NCI-H2171 treated with DMSO at 0.1 percent for 48 hours (cell line): ENCODE measurements at places on chromosomes 2 and 18.
A peak's percentile ranks its signal among the peaks of the same experiment; 100 is the strongest.

DNA sequence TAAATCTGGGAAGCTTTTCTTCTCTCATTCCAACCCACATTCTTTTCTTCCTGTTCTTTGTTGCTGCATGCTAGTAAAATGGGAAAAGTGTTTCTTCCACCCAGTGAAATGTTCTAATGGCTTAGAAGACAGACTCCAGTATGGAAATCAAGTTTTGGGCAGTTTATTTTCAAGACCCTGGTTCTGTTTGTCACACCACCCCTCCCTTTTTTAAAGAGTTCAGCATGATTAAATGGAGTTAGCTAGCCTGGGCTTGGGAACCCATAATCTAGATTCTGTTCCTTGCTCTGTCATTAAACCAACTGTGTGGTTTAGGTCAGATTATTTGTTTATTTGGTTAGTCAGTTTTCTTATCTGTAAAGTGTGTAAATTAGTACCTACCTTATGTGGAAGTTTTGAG, 151.8 kb upstream of the NT5C1B start:
- DNase-seq = no peak

- no peak for DNase-seq
Measured at GRCh38 chr2:98809878-98810587, 79.1 kb upstream of the MGAT4A start.

DNA sequence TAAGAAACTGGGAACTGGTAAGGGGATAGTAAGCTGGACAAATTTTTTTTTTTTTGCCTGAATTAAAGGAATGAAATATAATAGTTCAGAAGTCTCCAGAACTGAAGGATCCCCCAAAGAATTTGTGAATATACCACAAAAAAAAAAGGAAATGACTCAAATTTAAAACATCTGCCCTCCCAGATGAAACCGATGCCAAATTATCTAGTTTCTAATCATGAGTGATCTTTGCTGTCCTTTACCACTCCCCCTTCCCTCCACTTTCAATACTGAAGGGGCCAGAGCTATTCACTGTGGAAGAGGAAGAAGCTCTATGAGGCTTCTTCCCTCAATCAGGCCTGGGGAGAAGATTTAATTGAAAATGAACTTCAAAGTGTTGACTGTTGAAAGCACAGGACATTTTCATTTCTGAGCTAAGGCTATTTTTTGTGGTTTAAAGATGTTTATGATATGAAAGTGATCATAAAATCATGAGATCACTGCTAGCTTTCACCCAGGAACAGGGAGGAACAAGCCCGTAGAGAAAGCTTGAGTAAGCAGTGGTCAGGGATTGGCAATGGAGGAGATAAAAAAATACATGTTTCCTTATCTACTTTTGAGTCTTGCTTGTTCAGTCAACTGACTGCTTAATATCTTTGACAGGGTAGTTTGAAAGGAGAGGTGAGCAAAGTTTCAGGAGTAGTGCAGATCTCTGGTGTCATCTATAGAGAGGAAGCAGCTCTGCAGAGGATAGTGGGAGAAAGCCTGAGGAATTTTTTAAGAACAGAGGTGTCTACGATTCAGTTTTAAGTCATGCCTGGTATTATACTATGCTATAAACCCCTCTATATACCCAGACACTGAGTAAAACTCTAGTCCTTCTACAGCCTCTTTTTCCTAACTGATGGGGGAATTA, 409.5 kb upstream of the FIGN start:
- no peak for DNase-seq

DNA sequence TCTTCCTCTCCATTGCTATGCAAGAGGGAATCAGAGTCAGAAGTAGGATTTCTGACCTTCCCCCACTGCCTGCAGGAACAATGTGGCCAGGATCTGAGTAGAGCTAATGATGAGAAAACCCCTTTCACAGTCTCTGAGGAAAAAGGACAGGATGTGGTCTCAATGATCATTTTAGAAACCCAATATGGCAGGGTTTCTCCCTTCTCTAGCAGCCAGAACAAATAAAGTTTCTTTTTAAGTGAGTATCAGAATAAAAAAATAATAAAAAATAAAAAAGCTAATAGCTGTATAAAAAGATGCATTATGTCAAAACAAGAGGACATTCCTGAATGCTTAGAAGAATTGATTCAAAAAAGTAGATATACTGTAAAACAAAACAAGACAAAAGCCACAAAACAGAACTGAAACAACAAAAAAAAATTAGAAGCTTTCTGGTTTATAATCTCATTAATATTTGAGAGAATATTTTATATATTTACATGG, 1124.9 kb upstream of the ZEB2 start:
- no peak for DNase-seq

GRCh38 chr2:229884775-229885699, 36.8 kb downstream of the TRIP12 start:
- no peak for DNase-seq

DNA sequence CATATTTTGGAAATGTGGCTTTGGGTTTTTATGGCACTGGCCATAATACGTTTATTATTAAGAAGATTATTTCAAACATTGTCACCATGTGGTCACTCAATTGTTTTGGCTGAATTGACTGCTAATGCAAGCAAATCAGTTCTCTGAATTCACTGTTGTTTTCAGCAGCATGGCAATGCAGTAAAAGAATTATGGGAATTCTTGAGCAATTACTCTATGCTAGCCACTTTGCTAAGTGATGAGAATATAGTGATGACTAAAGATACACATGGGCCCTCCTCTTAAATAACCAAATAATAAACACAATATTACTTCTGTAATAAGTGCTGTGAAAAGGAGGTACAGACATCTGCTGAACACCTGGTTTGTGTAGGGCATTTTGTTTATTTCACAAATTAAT, 58.0 kb upstream of the FANCL start:
- no peak for DNase-seq

- peak; percentile 81 for DNase-seq
Measured at GRCh38 chr2:214410128-214410775, 602 bp upstream of the VWC2L start.

GRCh38 chr2:102064679-102065674, 73.2 kb downstream of the IL1R2 start:
- no peak for DNase-seq

GRCh38 chr2:207501802-207502576, 27.8 kb upstream of the CREB1 start:
- no peak for DNase-seq

GRCh38 chr2:216789081-216789480, 70.8 kb downstream of the TNP1 start:
- DNase-seq = peak; percentile 77

DNA sequence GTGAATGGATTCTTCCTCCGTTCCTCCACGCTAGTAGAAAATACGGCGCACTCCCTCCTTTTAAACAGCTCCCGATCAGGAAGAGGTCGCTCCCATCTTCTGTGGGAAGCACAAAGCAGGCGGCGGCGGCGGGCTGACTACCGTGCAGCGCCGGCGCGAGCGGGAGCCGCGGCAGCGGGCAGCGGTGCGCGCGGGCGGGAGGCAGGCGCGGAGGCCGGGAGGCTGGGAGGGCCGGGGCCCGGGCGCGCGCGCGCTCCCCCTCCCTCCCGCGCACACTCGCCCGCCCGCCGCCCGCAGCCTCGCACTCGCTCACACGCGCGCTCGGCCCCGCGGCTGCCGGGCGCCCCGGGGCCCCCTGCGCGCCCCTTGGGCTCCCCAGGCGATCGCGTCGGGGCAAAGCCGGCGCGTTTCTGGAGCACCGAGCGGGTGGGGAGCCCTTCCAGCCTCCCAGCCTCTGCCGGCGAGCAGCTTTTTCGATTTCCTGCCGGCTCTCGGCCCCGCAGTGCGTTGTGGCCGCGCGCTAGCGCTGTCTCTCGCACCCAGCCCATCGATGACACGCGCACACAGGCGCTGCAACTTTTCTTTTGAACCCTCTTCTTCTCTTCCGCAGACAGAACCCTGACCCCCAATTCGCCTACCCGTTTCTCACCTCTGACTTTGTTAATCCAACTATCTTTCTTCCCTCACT, at the start of gene SLC8A1:
TSS of gene SLC8A1 (minus strand) at position 173 of the 688 bp plus-strand sequence.
- peak; percentile 21 for DNase-seq

DNA sequence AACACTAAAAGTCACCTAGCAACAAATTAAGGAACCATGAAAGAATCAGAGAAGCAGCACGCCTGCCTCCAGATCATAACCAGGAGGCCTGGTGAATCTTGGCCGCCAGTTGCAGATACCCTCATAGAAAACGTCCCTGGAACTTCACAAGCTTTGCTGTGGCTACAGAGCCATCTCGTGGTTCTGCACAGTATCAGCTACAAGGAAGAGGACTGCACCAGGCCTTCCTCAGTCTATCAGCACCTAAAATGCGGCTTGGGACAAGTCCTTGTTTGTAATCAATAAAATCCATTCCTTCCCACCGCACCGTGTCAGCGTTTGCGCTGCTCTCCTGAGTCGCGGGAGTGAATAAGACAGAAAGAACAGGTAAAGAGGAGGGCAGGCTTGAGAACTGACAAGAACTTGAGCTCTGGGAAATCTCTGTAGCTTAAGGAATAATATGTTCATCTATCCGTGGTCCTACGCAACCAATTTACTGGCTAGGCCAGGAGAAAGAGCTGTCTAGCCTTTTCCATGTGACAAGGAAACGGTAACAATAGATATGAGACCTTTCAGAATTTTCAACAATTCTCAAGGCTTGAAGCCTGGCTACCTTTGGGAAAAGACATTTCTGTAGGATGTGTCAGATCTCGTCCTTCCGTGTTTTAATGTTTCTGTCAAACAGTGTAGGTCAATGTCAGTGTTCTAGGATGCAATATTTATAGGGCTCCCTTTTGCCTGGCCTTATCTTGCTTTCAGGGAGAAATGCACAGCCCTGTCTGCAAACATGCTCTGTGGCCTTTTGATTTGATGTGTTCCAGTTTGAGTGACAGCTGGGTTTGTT, 128.5 kb upstream of the RAB12 start:
- DNase-seq = peak; percentile 70

- DNase-seq = no peak
Measured at GRCh38 chr2:38876407-38876806, 631 bp downstream of the MORN2 start.

DNA sequence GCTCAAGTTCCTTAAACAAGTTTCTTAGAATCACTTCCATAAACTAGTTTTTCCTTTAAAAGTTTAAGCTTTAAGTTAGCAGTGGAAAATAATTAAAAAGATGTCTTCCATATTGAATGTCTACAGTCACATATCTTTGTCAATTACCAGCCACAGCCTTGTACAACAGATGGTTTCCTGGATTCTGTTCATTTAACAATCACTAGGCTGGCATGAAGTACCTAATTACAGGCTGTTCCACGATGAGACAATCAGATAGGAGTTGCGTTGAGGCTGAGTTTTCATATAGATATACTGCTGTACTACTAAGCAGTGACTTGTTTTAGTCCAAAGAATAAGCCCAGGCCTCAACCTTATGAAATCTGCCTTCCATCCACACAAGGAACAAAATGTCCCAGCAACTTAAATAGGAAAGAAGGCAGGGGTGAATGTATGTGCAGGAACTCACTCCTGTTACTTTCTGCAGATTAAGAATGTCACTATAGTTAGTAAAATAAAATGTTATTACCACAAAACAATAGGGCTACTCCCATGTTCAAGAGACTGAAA, 131.0 kb downstream of the ZAP70 start:
- peak; percentile 90 for DNase-seq

DNA sequence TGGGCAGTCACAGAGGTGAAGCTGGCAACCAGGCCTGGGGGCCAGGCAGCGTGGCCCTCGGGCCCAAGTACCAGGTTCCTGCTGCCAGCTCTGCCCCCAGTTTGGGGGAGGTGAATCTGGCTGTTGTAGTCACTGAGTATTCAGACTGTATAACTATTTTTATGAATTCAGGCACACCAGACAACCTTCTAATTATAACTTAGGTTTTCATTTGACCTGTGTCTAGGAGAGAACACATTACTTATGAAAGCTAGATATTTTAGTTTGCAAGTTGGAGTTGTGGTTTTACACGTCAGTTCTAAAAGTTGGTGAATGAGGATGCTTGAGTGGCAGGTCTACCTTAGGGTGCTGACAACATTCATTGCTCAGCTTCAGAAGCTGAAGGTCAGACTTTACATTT, 71.7 kb downstream of the LIMS1 start:
- no peak for DNase-seq

GRCh38 chr18:38930881-38931753, 1365.5 kb upstream of the CELF4 start:
- DNase-seq = no peak

DNA sequence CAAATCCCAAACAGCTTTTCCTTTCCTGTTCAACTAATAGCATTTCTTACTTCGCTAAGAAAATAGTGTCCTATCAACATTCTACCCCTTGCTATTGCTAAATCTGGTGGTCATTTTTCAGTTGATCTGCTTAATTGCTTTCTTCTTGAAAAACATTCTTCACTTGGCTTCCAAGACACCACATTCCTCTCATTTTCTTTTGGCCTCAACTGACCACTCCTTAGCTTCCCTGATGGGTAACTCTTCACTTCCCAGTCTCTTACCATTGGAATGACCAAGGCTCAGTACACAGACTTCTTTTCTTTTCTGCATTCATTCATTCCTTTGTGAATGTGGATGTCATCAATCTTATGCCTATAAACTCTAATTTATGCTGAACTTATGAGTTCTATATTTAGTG, 230.8 kb upstream of the CDH2 start:
- no peak for DNase-seq

DNA sequence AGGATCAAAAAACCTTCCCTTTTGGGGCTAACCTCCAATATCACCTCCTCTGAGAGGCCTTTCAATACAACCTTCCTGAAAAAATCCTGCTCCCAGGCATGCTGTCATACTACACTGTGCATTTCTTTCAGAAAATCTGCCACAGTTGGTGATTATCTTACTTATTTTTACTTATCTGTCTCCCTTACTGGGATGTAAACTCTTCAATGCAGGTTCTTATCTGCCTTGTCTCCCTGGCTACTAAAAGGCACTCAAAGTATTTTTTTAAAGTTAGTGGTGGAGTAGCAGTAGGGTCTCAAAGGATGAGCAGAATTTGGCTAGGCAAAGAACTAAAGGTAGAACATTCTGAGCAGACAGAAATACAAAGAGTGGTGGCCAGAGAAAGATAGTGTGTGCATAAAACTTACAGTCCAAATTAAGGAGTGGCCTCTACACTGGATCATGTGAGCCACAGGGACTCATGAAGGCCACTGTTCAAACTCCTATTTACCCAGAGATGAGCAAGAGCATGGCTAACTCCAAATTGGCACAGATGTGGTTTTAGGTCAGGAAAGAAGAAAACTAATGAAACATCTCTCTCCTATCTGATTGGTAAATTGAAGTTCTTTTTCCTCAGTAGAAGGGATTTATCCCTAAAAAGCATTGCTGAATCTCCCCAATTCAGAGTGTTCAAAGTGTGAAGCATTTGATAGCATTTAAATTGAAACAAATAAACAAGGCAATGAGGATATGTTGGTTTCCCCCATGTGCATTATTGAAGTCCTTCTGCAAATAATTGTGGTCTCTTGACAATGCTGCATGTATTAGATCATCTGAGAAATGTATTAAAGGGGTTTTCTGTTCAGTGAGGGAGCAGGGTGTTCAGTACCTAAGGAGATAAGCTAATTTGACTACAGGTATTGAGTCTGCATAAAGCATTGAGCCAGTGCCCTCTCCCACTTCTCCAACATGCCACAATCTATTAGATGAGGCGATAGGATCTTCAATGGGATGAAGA, 285.5 kb downstream of the MREG start:
- DNase-seq = no peak
